ENCODE measurements at places on chromosomes 1 and 21. TPM values are rescaled to one million over a fixed set of nuclear protein-coding genes. Genes with fewer than 3 reads are reported as not detected.

Gene LCE1F
- total RNA-seq: not detected

Gene TMEM240
- 1.2 TPM for total RNA-seq

Gene WNT4
- not detected for total RNA-seq

Gene KRTAP7-1
- total RNA-seq: not detected

Gene VCAM1
- 18.8 TPM for total RNA-seq

Gene SAMSN1
- total RNA-seq: 0.44 TPM

Gene PLA2G2F
- not detected for total RNA-seq

Gene NBPF6
- total RNA-seq: not detected

Gene CELA3B
- total RNA-seq: not detected

Gene SHISA4
- total RNA-seq: 24.9 TPM

Gene S100A13
- total RNA-seq: 202 TPM

Gene F13B
- not detected for total RNA-seq

Gene TEKT2
- not detected for total RNA-seq

Gene BCAR3
- total RNA-seq: 27.4 TPM

Gene DMBX1
- not detected for total RNA-seq

Gene LCK
- not detected for total RNA-seq

Gene CEP85
- 3.4 TPM for total RNA-seq

Gene LCE2A
- total RNA-seq: not detected

Gene VAV3
- 1.4 TPM for total RNA-seq

Gene RXFP4
- total RNA-seq: not detected

Gene LCE1E
- not detected for total RNA-seq

Gene SLC37A1
- total RNA-seq: 1.6 TPM

Gene SNX7
- 18.4 TPM for total RNA-seq

Gene TLCD4
- total RNA-seq: 0.78 TPM

Gene PTPRU
- total RNA-seq: 25.5 TPM

All from cardiac ventricle fibroblast (primary cell).